ENCODE measurements at places on chromosomes 5 and 9.

DNA sequence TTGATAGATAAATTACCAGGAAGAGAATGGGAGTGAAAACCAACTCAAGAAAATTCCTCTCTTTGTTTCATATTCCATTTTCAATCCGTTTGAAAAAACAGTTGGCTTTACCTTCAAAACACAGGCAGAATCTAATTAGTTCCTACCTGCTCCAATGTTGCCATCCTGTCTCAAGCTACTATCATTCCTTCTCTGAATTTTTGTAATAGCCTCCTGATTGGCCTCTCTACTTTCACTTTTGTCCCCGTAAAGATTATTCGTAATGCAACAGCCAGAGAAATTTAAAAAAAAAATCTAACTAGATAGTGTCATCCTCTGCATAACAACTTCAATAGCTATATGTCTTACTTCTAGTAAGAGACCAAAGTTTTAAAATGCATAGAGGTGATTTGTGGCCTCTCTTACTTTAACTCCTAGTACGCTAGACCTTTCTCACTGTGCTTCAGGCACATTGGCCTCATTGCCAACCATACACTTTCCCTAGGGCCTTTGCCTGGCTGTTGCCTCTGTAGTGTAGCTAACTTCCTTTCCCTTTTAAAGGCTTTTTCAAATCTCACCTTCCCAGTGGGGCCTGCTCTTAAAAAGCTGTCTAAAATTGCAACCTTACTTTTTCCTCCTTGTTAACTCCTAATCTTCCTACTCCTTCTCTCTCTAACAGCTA is 311.3 kb upstream of the GRIN3A start:
- no peak for DNase-seq

GRCh38 chr5:147310059-147310704 is 75.4 kb downstream of the STK32A start:
- DNase-seq: no peak

- no peak for DNase-seq
These were observed 364.4 kb upstream of the KIF2A start for GRCh38 chr5:61941637-61942036.

DNA sequence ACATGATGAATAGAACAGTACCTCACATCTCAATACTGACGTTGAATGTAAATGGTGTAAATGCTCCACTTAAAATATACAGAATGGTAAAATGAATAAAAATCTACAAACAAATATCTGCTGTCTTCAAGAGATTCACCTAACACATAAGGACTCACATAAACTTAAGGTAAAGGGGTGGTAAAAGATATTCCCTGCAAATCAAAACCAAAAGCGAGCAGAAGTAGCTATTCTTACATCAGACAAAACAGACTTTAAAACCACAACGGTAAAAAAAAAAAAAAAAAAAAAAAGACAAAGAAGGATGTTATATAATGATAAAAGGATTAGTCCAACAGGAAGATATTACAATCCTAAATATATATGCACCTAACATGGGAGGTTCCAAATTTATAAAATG is 214.0 kb upstream of the MAST4 start:
- no peak for DNase-seq

DNA sequence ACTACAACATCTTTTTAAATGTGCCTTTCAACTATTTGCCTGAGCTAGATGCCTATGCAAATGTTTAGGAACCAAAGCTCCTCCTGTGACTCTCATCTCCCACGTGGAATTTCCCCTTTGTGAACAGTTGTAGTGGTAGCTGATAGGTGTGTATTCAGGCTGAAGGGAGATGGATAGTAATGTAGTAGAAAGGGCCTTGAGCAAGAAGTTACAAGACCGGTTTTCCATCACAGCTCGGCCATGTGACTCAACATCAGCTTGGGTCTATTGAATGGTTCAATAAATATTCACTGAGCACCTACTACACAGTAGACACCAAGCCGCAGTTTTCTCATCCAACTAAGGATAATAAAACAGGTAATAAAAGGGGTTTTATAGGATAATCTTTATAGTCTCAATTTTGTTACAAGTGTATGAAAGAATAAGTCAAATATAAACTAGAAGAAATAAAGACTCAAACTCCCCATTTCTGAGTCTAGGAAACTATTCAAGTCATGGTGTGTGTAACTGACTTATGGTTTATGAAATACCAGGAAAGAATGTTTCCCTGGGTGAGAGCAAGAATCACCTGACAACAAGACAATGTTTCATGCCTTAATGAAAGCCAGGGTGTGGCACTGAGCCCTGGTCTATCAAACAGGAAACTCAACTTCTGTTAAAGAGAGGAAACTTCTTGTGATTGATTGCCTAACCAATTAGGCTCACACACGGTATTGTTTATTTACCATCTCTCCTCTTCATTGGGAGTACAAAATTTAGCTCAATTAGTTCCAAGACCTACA is 187.1 kb upstream of the SPEF2 start:
- DNase-seq: no peak

- no peak for DNase-seq
These were observed 18.8 kb downstream of the SLC1A1 start for GRCh38 chr9:4508907-4509589.

DNA sequence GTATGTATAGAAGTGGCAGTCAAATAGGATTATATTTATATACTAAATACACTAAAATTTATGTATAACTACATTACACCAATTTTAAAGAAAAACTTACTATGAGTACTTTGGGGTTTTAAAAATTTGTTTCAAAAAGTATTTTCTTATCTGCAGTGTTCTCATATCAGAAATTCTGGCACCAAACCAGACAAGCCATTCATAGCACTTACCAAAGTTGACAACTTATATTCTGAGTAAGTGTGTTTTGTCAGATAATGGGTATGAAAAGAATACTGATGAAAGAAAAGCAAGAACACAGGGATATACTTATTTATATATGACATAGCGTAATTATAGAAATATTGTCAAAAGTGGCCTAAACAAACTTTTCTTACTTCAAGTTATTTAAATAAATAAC is 67.5 kb downstream of the SPEF2 start:
- DNase-seq: no peak

GRCh38 chr9:133488686-133489252 is 9.9 kb upstream of the SLC2A6 start:
- DNase-seq: no peak

GRCh38 chr9:3473405-3473804 is 52.4 kb downstream of the RFX3 start:
- DNase-seq: no peak

GRCh38 chr5:85920984-85921383 is 696.8 kb upstream of the COX7C start:
- no peak for DNase-seq

- DNase-seq: no peak
These were observed 90.7 kb downstream of the RCL1 start for GRCh38 chr9:4883326-4883873.

- no peak for DNase-seq
These were observed 13.4 kb downstream of the FGD3 start for GRCh38 chr9:92960561-92961290.

GRCh38 chr5:168897387-168898122 is 318.4 kb upstream of the PANK3 start:
- DNase-seq: no peak

DNA sequence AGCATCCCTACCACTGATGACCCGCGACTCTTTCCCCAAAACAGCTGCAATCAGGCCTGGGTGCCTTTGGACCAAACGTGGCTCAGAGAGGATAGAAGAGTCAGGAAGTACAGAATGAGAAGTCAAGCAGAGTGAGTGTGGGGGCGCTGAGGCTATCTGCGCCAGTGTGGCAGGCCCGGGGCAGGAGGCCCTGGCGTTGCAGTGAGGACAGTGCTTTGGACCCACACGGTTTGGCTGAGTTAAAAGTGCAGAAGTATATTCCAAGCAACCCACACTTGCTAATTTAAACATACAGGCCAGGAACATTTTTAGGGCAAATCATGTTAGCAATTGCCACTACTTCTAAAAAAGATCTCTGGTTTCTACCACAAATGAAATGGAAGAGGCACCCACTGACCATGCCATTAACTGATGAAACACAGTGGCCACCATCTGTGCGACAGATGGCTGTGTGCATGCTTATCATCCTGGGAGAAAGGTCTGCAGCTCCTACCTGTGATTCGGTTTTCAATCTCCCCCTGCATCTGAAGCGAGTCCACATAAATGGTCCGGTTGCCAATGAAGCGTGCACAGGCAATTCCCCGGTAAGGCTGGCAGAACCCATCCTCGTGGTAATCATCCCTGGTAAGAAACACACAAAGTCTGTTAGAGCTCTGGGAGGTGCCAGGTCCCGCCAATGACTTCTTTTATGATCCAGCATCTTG is 213.0 kb downstream of the ROR2 start:
- no peak for DNase-seq

GRCh38 chr5:73890569-73890968 is 264.6 kb downstream of the ARHGEF28 start:
- no peak for DNase-seq
